ENCODE measurements at places on chromosomes 1 and 21. TPM values are rescaled to one million over a fixed set of nuclear protein-coding genes. Genes with fewer than 3 reads are reported as not detected.

DNA sequence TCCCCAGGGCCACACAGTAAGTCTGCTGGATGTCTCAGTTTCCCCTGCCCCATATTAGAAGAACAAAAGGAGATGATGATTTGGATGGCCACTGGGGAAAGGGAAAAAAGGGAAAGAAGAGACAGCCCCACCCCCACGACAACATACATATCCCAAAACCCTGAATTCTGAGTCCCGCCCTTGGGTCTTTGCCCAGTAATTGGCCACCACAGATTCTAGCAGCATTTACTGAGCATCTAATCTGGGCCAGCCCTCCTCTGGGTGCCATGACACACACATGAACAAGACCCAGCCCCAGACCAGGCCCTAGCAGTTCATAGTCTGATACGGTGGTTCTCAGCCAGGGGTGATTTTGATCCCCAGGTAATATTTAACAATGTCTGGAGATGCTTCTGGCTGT lies 5.2 kb upstream of the TTC4 start:
- no peak for DNase-seq
- peaks cover 3% of the 10 kb centered on the region for H3K27me3 ChIP-seq
- no peak overlapping the region for H3K27ac ChIP-seq
- H3K4me1 ChIP-seq: peaks cover 5% of the 10 kb centered on the region
- no peaks in the 10 kb centered on the region for H3K36me3 ChIP-seq

DNA sequence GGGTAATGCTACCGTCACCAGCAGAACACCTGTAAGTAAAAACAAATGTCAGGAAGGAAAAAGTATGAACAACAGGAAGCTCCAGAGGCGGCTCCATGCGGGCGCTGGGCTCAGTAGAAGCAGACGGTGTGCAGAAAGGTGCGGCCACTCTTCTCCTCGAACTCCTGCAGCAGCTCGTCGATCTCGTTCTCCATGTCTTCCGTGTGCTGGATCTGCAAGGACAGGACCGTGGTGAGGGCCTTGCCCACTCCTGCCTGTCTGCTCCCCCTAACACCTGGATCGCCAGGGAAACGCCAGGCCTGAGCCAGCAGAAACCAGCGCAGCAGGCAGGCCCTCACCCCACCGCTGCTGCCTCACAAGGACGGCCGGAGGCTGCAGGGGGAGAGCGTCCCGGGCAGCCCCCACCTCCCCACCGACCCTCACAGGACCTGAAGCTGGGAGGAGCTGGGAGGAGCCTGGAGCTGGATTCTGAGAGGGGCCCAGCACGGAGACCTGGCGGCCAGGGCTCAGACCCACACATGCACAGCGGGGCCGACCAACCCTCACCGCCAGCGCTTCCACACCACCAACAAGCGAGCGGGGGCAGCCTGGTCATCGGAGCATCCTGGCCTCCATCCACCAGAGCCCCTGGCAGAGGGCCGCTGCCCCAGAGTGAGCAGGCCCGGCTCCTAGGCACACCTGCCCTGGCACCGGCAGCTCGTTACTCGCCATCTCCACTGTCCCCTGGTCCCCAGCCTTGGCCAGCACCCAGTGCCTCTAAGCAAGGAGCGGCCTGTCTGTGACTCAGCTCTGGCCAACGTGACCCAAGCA lies 1.7 kb upstream of the TMEM240 start:
- H3K36me3 ChIP-seq: no peaks in the 10 kb centered on the region
- no peak overlapping the region for H3K4me3 ChIP-seq
- peaks cover 11% of the 10 kb centered on the region for H3K4me1 ChIP-seq
- DNase-seq: no peak
- no peak overlapping the region for H3K27ac ChIP-seq

- no peak overlapping the region for H3K4me3 ChIP-seq
- no peak for DNase-seq
- H3K27me3 ChIP-seq: peaks cover 5% of the 10 kb centered on the region
- no peaks in the 10 kb centered on the region for H3K4me1 ChIP-seq
- no peak overlapping the region for H3K27ac ChIP-seq
Observed at GRCh38 chr1:203239081-203239480, 9.6 kb upstream of the CHIT1 start.

- H3K36me3 ChIP-seq: no peaks in the 10 kb centered on the region
- no peaks in the 10 kb centered on the region for H3K4me1 ChIP-seq
- no peak overlapping the region for H3K4me3 ChIP-seq
- DNase-seq: no peak
Observed at GRCh38 chr1:102098081-102098480, 101.4 kb upstream of the OLFM3 start.

DNA sequence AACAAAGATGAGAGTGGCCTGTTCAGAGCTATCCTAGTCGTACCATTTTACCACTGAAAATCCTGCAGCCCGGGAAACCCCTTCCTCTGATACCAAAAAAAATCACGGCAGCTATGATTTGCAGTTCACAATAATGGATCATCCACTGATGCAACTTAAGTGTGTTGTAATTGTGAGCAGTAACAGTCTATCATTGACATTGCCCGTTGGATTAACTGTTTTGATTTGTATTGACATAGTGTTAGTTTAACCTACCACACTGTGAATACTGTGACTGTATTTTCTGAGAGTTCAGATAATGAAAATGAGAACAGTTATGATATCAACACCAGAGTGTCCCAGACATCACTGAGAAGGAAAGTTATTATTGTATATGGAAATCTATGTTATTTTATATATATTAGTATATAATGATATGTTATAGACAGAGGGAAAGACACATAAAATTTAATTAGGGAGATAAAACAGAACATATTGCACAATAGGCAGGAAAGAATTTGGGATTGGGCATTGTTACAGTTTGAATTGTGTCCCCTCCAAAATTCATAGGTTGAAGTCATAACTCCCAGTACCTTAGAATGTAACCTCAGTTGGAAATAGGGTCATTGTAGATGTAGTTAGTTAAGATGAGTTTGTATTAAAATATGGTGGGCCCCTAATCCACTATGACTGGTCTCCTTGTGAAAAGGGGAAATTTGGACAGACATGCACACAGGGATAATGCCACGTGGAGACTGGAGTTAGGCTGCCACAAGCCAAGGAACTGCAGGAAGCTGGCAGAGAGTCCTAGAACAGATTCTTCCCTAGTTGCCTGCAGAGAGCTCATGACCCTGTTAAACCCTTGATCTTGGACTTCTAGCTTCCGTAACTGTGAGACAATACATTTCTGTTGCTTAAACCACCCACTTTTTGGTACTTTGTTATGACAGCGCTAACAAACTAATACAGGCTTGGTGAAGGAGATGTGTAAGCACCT lies 54.4 kb downstream of the TLCD4 start:
- H3K4me1 ChIP-seq: peaks cover 7% of the 10 kb centered on the region
- no peaks in the 10 kb centered on the region for H3K27me3 ChIP-seq
- H3K27ac ChIP-seq: no peak overlapping the region
- no peaks in the 10 kb centered on the region for H3K36me3 ChIP-seq

- H3K4me3 ChIP-seq: no peak overlapping the region
- H3K27ac ChIP-seq: no peak overlapping the region
- no peaks in the 10 kb centered on the region for H3K36me3 ChIP-seq
- no peak for DNase-seq
- H3K4me1 ChIP-seq: no peaks in the 10 kb centered on the region
Observed at GRCh38 chr1:66013371-66013770, 220.7 kb downstream of the PDE4B start.

DNA sequence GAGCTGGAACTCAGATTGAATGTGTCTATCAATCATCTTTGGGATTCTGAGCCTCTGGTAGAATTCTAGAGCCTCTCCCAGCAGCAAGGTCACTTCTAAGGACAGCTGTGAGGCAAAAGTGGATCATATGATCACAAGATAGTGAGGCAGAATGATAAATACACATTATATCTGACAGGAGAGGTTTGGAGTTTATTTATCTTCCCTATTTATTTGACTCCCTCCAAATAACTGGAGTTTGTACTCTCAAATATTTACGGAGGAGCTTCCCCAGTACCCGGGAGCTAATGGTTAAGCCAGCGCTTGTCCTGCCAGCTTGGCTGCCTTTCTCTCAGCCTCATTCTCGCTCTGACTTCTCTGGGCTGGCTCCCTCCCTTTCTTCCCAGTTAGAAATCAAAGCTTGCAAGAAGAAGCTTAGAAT lies 2.3 kb downstream of the HMGCS2 start:
- H3K27ac ChIP-seq: no peak overlapping the region
- no peaks in the 10 kb centered on the region for H3K4me1 ChIP-seq
- H3K36me3 ChIP-seq: no peaks in the 10 kb centered on the region
- H3K4me3 ChIP-seq: no peak overlapping the region
- peaks cover 3% of the 10 kb centered on the region for H3K27me3 ChIP-seq

- no peaks in the 10 kb centered on the region for H3K36me3 ChIP-seq
- H3K4me1 ChIP-seq: no peaks in the 10 kb centered on the region
- no peaks in the 10 kb centered on the region for H3K27me3 ChIP-seq
- H3K27ac ChIP-seq: no peak overlapping the region
Observed at GRCh38 chr1:86448670-86449069, 20.1 kb upstream of the CLCA1 start.

GRCh38 chr1:48873944-48874343 lies 97.3 kb upstream of the BEND5 start:
- H3K36me3 ChIP-seq: no peaks in the 10 kb centered on the region
- no peak overlapping the region for H3K4me3 ChIP-seq
- no peak overlapping the region for H3K27ac ChIP-seq
- H3K4me1 ChIP-seq: no peaks in the 10 kb centered on the region
- H3K27me3 ChIP-seq: no peaks in the 10 kb centered on the region

- no peak for DNase-seq
- no peak overlapping the region for H3K4me3 ChIP-seq
- H3K27ac ChIP-seq: no peak overlapping the region
- H3K27me3 ChIP-seq: no peaks in the 10 kb centered on the region
- H3K4me1 ChIP-seq: no peaks in the 10 kb centered on the region
Observed at GRCh38 chr21:27477296-27477695, 510.4 kb upstream of the ADAMTS5 start.

DNA sequence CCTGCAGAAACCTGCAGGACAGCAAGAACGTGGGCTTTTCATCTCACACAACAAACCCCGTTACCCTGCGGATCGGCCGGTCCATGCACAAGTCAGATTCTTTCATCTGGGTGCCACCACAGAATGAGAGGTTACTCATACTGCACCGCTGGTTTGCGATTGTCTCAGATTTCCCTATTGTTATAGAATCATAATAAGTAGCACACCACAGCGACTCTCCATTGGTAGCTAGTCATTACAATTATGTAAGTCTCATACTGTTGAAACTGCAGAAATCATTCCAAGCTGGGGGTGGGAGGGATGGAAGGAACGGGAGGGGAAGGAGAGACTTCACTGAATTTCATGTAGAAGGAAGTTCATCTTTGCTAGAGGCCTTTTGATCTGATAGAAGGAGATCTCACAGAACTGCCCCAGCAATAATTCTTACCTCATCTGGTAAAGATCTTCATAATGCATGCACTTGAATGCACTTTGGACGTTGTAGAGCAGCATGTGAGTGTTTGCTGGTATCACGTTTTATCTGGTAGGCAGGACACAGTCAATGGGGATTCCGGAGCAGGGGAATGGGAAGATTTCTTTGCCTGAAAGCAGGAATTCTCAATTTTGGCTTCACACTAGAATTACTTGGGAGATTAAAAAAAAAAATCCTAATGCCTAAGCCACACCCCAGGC lies 221.1 kb downstream of the KIF26B start:
- DNase-seq: no peak
- H3K27me3 ChIP-seq: no peaks in the 10 kb centered on the region
- no peak overlapping the region for H3K4me3 ChIP-seq
- H3K27ac ChIP-seq: no peak overlapping the region

- peak; percentile 58 for DNase-seq
- H3K36me3 ChIP-seq: no peaks in the 10 kb centered on the region
- H3K4me3 ChIP-seq: no peak overlapping the region
- H3K27me3 ChIP-seq: no peaks in the 10 kb centered on the region
- no peak overlapping the region for H3K27ac ChIP-seq
- no peaks in the 10 kb centered on the region for H3K4me1 ChIP-seq
Observed at GRCh38 chr1:150072959-150073358, 5.4 kb downstream of the VPS45 start.

GRCh38 chr1:107342316-107342715 lies 201.5 kb downstream of the NTNG1 start:
- no peaks in the 10 kb centered on the region for H3K27me3 ChIP-seq
- H3K4me3 ChIP-seq: no peak overlapping the region
- no peak for DNase-seq

GRCh38 chr1:108199201-108199691 lies 897 bp downstream of the SLC25A24 start:
- peak overlapping the region; percentile 90 for H3K4me3 ChIP-seq
- H3K4me1 ChIP-seq: peaks cover 13% of the 10 kb centered on the region
- H3K36me3 ChIP-seq: no peaks in the 10 kb centered on the region
- H3K27me3 ChIP-seq: no peaks in the 10 kb centered on the region
- DNase-seq: no peak

DNA sequence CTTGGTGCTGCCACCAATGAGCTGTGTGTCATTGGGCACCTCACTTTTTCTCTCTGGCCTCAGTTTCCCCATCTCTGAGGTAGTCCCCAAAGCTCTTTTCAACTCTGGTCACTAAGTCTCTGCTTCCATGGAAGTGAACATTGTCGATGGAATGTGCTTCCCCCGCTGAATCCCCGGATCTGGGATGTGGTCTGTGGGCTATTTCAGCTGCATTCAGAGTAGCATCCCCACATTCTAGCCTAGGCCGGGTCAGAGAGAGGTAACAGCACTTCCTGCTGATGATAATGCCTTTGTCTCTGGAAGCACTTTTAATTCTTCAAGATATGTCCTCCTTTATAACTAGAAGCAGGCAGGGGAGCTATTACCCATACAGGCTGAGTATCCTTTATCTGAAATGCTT lies 29.8 kb downstream of the RASSF5 start:
- H3K27ac ChIP-seq: no peak overlapping the region
- H3K36me3 ChIP-seq: no peaks in the 10 kb centered on the region
- no peaks in the 10 kb centered on the region for H3K4me1 ChIP-seq
- no peak for DNase-seq

DNA sequence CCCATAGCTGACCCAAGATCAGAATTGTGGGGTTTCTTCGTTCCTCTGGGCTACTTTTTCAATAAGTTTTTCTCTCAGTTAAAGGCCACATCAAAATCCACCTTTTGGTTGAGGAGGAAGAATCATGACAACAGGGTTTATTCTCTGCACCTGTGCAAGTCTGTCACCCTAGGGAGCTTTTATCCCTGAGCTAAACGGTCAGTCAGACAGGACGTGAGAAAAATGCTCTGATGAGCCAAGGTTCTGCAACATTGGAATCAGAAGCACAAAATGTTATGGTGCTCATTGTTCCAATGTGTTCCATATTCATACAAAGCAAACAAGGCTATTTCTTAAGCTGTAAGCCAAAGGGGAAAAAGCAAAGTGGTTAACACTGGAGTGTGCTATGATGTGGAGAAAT lies 7.4 kb upstream of the ERICH3 start:
- no peaks in the 10 kb centered on the region for H3K27me3 ChIP-seq
- H3K4me1 ChIP-seq: peaks cover 4% of the 10 kb centered on the region
- no peak overlapping the region for H3K4me3 ChIP-seq
- H3K27ac ChIP-seq: no peak overlapping the region
- H3K36me3 ChIP-seq: no peaks in the 10 kb centered on the region
- no peak for DNase-seq

Gene RIPPLY3
- not detected for total RNA-seq

Gene SKI
- total RNA-seq: 74.9 TPM

Gene IVNS1ABP
- 87.0 TPM for total RNA-seq

Gene USF1
- total RNA-seq: 192 TPM

Gene SHISAL2A
- 91.0 TPM for total RNA-seq

Gene C1orf226
- total RNA-seq: not detected

Measured in B cell (primary cell).